ENCODE measurements at places on chromosomes 7 and 10.

- peak; percentile 18 for DNase-seq
Measured at GRCh38 chr7:96786261-96786997, 76.8 kb upstream of the SEM1 start.

DNA sequence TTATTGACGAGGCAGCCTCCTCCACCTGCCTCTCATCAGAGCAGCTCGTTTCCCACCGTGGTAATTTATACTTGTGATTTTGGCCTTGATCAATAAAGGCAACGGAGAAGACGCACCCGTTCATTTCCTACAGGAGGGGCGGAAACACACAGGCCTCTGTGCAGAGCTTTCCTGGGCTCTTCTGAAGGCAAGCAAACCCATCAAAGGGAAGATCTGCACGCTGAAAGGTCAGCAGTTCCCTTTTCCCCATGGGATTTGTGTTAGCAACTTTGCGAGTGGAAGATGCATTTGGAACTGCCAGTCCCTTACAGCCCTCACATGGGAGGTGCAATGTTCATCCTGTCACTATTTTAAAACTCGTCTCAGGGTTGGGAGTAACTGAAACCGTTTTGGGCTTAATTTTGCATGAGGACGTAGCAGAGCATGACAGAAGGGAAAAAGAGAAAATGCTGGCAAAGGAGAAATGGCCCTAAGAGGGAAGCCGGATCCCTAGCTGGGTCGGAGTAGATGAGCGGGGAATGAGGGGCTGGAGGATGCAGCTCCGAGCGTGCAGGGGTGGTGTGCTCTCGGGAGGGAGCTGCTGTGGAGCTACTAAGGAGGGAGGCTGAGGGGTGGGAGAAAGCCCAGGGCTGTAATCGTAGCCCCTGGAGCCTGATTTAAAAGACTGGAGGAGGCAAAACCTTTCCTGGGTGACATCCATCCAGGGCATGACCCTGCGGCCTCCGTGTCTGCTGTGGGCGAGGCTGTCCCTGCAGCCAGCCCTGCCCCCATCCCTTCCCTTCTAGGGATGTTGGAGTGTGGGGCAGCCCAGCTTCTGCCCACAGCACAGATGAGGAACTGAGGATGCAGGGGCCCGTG lies 111.1 kb upstream of the FAM20C start:
- DNase-seq, result peak; percentile 5

DNA sequence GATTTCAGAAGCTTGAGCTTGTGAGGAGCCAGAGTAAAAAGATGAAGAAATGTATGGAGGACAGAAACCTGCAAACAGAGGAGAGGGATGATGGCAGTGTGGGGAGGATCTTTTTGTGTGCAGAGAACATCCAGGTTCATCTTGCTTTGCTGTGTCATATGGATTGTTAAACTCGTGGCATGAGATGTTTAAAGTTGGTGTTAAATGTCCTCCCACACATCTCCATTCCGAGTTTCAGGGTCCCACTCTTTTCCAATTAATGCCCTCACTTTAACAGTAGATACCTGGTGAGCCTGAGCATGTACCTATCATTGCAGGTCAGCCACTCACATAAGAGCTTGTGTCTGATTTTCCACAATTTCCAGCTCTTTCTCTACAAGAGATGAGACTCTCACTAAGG lies 147.7 kb downstream of the ST7 start:
- no peak for DNase-seq

- DNase-seq, result peak; percentile 78
Measured at GRCh38 chr7:106056513-106057203, 55.5 kb downstream of the SYPL1 start.

DNA sequence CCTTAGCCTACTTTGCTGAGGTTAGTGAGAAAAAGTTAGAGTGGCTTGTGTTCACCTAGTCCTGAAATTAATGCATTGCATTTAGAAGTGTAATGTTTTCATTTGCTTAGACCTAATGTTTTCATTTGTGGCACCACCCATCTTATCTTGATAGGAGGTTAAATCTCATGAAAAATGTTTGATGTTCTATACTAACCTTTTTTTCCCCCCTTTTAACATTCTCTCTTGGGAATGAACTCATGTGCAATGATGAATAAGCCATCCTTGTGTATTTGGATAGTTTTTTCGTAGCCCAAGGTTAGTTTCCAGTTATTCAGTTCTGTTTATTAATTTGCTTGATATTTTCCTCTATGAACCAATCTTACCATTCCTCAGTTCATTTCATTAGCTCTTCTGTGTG lies 2.8 kb downstream of the FHIP2A start:
- DNase-seq, result no peak

All from femur (tissue), 1 donor.